ENCODE measurements at places on chromosomes 1 and 21. TPM values are rescaled to one million over a fixed set of nuclear protein-coding genes. Genes with fewer than 3 reads are reported as not detected.
A peak's percentile ranks its signal among the peaks of the same experiment; 100 is the strongest.

DNA sequence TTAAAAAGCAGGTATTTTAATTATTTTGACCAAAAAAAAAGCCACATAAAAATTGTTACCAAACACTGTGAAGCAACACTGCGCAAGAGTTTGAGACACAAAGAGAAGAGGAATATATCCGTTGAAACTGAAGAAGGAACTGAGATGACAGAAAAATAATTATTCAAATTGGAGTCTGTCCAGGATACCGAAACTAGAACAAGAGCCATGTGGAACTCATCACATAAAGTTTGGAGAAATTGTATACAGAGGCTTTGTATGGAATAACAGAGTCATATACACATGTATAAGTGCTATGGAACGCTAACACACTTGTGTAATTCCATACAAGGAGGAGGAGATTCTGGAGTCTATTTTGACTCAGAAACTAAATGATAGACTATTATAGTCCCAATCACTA lies 675.1 kb upstream of the ADGRL2 start:
- no peaks in the 10 kb centered on the region for H3K4me1 ChIP-seq
- H3K36me3 ChIP-seq: no peaks in the 10 kb centered on the region
- H3K4me3 ChIP-seq: no peak overlapping the region
- H3K27me3 ChIP-seq: no peaks in the 10 kb centered on the region

- no peak for DNase-seq
- H3K27me3 ChIP-seq: no peaks in the 10 kb centered on the region
- H3K27ac ChIP-seq: no peak overlapping the region
- H3K36me3 ChIP-seq: no peaks in the 10 kb centered on the region
These were observed 36.9 kb downstream of the ZBTB8OS start for GRCh38 chr1:32613472-32613871.

GRCh38 chr1:49046305-49046704 lies 269.6 kb upstream of the BEND5 start:
- H3K27ac ChIP-seq: no peak overlapping the region
- H3K27me3 ChIP-seq: no peaks in the 10 kb centered on the region
- no peaks in the 10 kb centered on the region for H3K36me3 ChIP-seq
- no peaks in the 10 kb centered on the region for H3K4me1 ChIP-seq
- DNase-seq: no peak

GRCh38 chr1:38235705-38236104 lies 189.1 kb upstream of the POU3F1 start:
- no peaks in the 10 kb centered on the region for H3K4me1 ChIP-seq
- no peaks in the 10 kb centered on the region for H3K36me3 ChIP-seq
- no peaks in the 10 kb centered on the region for H3K27me3 ChIP-seq
- H3K27ac ChIP-seq: no peak overlapping the region

DNA sequence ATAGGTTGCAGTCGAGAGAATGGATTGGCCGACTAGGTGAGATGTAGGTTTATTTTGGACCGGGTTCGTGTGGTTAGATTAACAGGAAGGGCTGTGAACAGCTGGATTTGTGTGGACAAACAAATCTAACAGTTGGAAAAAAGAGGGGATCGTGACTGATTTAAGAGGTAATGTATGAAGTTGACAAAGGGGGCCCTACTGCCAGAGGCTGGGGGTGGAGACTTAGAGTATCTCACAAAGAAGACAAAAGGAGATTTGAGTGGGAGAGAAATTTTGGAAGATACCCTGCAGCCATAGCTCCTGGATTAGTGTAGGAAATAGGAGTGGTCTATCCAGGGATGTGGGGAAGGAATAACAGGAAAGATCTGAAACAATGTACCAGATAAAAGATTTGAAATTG lies 38.8 kb upstream of the PLA2G5 start:
- H3K36me3 ChIP-seq: no peaks in the 10 kb centered on the region
- no peak overlapping the region for H3K27ac ChIP-seq
- no peaks in the 10 kb centered on the region for H3K4me1 ChIP-seq
- peaks cover 9% of the 10 kb centered on the region for H3K27me3 ChIP-seq
- DNase-seq: no peak

OR2L2 gene
- 0.35 TPM for total RNA-seq

DNA sequence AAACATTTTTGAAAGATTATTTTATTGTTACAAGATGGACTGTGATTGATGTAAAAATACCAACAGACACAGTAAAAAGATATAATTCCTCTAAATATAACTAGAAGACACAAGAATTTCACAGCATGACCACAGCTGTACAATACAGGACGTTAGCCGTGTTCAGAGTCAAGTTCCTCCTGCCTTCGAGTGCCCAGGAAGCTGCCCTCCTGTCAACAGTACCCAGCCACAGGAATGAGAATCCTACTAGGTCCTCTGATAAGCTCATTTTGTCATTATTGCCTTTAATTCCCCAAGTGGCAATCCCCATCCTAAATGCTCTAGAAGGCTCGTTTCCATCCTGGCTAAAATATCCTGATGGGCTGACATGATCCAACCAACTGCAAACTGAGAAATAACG lies 16.4 kb upstream of the CAPN2 start:
- no peaks in the 10 kb centered on the region for H3K27me3 ChIP-seq
- DNase-seq: no peak
- no peak overlapping the region for H3K4me3 ChIP-seq
- H3K36me3 ChIP-seq: no peaks in the 10 kb centered on the region
- H3K27ac ChIP-seq: no peak overlapping the region
- peaks cover 4% of the 10 kb centered on the region for H3K4me1 ChIP-seq

DNA sequence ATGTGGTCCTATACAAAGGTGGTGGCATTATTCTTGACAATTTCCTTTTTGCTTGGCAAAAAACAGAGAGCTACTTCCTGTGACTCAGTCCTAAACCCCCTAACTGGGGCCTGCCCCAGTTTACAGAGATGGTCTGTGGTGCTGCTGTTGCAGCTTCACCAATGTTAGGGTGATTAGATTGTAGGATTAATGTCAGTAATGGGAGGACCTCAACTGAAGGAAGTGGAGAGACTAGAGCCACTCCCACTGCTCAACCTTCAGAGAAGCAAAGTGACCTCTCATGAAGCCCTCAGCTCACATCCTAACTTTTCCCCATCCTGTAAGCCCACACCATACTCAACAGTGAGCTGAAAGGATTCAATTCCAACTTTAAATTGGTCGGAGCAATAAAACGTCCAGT lies 3.6 kb downstream of the S100A6 start:
- peak overlapping the region; percentile 96 for H3K27ac ChIP-seq
- H3K4me1 ChIP-seq: peaks cover 56% of the 10 kb centered on the region
- peaks cover 6% of the 10 kb centered on the region for H3K36me3 ChIP-seq
- H3K4me3 ChIP-seq: peak overlapping the region; percentile 59
- peak; percentile 86 for DNase-seq

DNA sequence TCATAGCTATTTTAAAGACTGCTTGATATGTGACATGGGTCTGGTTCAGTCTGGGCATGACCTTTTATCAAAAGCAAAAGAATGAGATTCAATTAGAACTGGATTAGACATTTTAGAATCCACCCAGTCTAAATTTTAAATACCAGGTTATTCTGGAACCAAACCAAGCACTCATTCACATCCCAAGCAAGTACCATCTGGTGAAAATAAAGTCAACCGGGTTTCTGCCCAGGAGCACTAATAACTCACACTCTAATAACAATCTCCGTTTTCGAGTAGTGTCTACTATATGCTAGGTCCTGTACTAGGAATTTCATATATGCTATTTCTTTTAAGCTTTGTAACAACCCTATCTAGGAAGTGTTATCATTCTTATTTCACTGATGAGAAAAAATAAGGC lies 30.6 kb downstream of the ZNHIT6 start:
- H3K27me3 ChIP-seq: no peaks in the 10 kb centered on the region
- no peaks in the 10 kb centered on the region for H3K4me1 ChIP-seq
- peaks cover 55% of the 10 kb centered on the region for H3K36me3 ChIP-seq
- H3K4me3 ChIP-seq: no peak overlapping the region
- H3K27ac ChIP-seq: no peak overlapping the region

DNA sequence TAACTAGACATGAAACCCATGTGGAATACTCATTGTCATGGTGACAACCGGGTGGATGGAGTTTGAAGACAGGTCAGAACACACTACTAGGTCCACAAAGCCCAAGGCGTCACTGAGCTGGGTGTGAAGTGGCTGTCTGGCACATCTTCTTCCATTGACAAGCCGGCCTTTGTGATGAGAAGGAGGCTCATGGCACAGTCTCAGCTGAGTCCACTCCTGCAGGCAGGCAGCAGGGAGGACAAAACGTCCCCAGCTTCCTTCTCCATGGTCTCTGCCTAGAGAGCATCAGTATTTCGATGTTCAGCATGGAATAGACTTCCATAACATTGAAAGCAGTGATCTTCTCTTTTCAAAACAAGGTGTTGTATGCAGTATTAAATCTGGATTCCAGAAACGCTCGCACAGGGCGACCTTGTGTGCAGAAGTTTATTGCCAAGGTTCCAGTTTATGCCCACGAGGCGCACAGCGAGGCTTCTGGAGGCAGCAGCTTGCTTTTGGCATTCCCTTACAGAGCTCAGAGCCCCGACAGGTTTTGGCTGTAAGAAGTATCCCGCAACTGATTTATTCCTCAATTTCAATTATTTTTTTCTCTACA lies 104.2 kb downstream of the SIM2 start:
- no peaks in the 10 kb centered on the region for H3K36me3 ChIP-seq
- DNase-seq: no peak
- no peaks in the 10 kb centered on the region for H3K4me1 ChIP-seq
- H3K4me3 ChIP-seq: no peak overlapping the region

GPATCH2 gene
- total RNA-seq: 17.0 TPM

SERTAD4 gene
- not detected for total RNA-seq

KCNJ9 gene
- not detected for total RNA-seq

MMEL1 gene
- total RNA-seq: 0.79 TPM

GRCh38 chr1:39295901-39296300 lies 91.4 kb downstream of the MACF1 start:
- DNase-seq: no peak
- no peaks in the 10 kb centered on the region for H3K27me3 ChIP-seq
- H3K27ac ChIP-seq: no peak overlapping the region
- peaks cover 88% of the 10 kb centered on the region for H3K36me3 ChIP-seq
- H3K4me3 ChIP-seq: no peak overlapping the region

DNA sequence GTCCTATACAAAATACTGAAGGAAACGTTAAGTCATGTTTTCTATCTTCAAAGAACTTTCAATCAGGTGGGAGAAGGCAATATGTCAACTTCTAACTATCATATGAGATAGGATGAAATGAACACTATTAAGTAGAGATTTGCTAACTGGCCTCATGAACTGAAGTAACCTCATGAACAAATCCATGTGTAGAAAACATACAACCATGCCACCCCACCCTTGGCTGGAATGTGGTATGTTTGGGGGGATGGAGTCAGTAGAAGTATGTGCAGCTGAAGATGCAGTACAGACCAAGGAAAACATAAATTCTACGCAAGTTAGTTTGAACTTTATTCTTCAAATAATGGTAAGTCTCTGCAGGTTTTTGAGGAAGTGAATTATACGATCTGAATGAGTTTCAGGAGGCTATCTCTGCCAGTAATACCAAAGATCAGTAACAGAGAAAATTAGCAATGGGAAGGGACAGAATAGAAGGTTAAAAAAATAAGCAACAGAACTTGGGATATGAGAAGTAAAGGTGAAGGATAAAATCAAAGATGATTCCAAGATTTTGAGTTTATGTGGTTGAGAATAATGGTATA lies 4.5 kb downstream of the TRMT1L start:
- H3K4me1 ChIP-seq: peaks cover 41% of the 10 kb centered on the region
- no peaks in the 10 kb centered on the region for H3K27me3 ChIP-seq
- H3K36me3 ChIP-seq: peaks cover 32% of the 10 kb centered on the region
- no peak overlapping the region for H3K27ac ChIP-seq
- no peak for DNase-seq

DNA sequence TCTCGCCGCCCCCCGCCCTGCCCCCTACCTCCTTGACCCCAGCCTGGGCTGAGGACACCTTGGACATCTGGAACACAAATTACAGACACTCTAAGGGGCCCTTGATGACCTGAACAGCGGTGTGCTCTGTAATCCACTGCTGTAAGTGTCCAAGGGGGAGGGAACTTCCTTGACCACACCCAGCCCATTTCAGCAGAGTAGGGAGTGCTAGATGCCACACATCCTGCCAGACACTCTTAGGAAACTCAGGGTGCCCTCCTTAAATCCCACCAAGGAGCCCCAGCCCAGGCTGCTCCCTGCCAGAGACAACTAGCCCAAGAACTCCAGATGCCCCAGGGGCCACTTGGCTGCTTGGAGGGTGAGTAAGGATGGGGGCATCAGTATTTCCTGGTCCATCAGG lies 282.2 kb downstream of the RRAGC start:
- DNase-seq: no peak
- H3K4me1 ChIP-seq: no peaks in the 10 kb centered on the region
- H3K27me3 ChIP-seq: peaks cover 21% of the 10 kb centered on the region
- no peak overlapping the region for H3K27ac ChIP-seq
- no peak overlapping the region for H3K4me3 ChIP-seq

- H3K36me3 ChIP-seq: no peaks in the 10 kb centered on the region
- H3K4me1 ChIP-seq: peaks cover 7% of the 10 kb centered on the region
- DNase-seq: no peak
- no peak overlapping the region for H3K4me3 ChIP-seq
These were observed 56.5 kb downstream of the GABPA start for GRCh38 chr21:25791319-25791718.

SPRR3 gene
- not detected for total RNA-seq

- no peak for DNase-seq
- H3K36me3 ChIP-seq: no peaks in the 10 kb centered on the region
- no peak overlapping the region for H3K4me3 ChIP-seq
- H3K4me1 ChIP-seq: no peaks in the 10 kb centered on the region
These were observed 38.4 kb downstream of the UTP25 start for GRCh38 chr1:209866201-209866600.

DNA sequence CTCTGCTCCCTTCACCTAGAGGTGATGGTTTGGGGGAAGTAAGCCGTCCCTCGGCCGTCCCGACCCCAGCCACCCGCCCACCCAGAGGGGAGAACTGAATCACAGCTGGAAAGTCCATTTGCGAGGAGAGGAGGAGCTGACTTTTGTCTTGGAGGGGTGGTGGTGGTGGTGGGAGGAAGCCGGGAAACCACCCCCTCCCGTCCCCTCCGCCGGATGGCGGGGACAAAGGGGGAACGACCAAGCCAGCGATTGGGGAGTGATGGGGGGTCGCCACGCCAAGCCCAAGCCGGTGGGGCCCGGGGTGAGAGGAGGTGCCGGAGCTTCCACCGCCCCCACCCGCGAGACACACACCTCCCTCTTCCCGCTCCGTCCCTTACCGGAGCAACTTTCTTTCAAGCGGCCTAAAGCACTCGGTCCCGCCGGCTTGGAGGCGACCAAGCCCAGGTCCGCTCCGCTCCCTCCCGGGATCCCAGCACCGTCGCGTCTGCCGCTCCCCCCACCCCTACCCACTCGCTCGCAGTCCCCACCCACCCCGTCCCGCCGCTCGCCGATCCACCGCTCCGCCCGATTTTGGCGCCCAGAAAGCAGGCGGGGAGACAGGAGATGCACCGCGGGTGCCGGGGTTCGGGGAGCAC lies 540 bp downstream of the ARHGEF2 start:
- H3K4me1 ChIP-seq: peaks cover 88% of the 10 kb centered on the region
- H3K4me3 ChIP-seq: peak overlapping the region; percentile 92
- peak overlapping the region; percentile 86 for H3K27ac ChIP-seq
- peaks cover 6% of the 10 kb centered on the region for H3K36me3 ChIP-seq

- H3K4me1 ChIP-seq: no peaks in the 10 kb centered on the region
- no peaks in the 10 kb centered on the region for H3K36me3 ChIP-seq
- no peak overlapping the region for H3K27ac ChIP-seq
- no peaks in the 10 kb centered on the region for H3K27me3 ChIP-seq
- DNase-seq: no peak
These were observed 14.7 kb downstream of the CR1L start for GRCh38 chr1:207659545-207660153.

- no peaks in the 10 kb centered on the region for H3K4me1 ChIP-seq
- H3K27ac ChIP-seq: no peak overlapping the region
- H3K4me3 ChIP-seq: no peak overlapping the region
- no peaks in the 10 kb centered on the region for H3K27me3 ChIP-seq
- no peaks in the 10 kb centered on the region for H3K36me3 ChIP-seq
These were observed 89.8 kb downstream of the ADSS2 start for GRCh38 chr1:244361764-244362473.

GRCh38 chr21:43741423-43742096 lies 22.6 kb downstream of the PDXK start:
- peaks cover 7% of the 10 kb centered on the region for H3K36me3 ChIP-seq
- no peaks in the 10 kb centered on the region for H3K27me3 ChIP-seq
- no peak overlapping the region for H3K27ac ChIP-seq

Data from CD4-positive, CD25-positive, alpha-beta regulatory T cell (primary cell).